ENCODE measurements at places on chromosomes 2 and 18. TPM values are rescaled to one million over a fixed set of nuclear protein-coding genes. Genes with fewer than 3 reads are reported as not detected.
A peak's percentile ranks its signal among the peaks of the same experiment; 100 is the strongest.

DNA sequence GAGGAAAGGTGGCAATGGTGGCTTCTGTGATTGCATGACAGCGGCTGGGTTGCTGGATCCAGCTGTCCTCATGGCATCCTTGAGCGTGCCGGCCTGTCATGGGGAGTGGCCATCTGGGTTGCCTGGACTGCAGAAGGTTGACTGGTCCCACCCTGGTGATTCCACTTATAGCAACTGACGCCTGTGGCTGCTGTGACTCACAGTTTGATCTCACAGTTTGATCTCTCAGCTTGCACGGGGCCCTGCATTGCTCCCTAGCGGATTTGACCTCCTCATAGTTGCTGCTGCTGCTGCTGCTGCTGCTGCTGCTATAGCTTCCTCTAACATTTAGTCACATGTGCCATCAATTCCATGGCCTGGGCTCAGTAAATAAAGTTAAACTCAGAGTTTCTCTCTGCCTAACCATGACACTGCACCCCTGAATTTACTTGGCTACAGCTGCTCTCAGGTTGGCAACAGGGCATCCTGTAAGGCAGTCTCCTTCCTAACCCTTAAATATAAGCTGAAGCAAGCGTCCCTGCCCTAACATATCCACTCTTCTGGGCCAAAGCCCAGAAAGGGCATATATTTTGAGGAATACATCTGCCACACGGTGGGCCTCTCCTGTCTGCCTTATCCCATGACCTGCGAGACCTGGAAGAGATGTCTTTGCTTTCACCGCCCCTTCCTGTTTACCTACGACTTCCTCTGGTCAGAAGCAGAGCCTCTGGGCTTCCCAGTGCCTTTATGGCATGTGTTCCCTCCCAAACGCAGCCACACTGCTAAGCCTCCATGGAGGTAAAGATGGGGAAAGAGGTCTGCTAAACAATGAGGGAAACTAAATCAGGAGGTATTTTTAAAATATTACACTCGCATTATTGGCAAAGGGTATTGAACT, 37.8 kb upstream of the CCDC150 start:
- no peaks in the 10 kb centered on the region for H3K36me3 ChIP-seq
- H3K27me3 ChIP-seq, result no peaks in the 10 kb centered on the region
- no peak overlapping the region for H3K27ac ChIP-seq
- no peak overlapping the region for H3K4me3 ChIP-seq
- H3K4me1 ChIP-seq, result no peaks in the 10 kb centered on the region

DNA sequence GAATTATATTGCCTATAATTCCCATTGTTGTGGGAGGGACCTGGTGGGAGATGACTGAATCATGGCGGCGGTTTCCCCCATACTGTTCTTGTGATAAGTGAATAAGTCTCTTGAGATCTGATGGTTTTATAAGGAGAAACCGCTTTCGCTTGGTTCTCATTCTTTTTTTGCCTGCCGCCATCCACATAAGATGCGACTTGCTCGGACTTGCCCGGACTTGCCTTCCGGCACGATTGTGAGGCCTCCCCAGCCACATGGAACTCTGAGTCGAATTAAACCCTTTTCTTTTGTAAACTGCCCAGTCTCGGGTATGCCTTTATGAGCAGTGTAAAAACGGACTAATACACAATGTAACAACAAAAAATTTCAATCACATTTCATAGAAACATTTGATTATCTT, 115.8 kb downstream of the C2orf74 start:
- H3K4me3 ChIP-seq, result no peak overlapping the region
- H3K27ac ChIP-seq, result no peak overlapping the region
- DNase-seq, result no peak
- H3K36me3 ChIP-seq, result peaks cover 34% of the 10 kb centered on the region
- H3K4me1 ChIP-seq, result no peaks in the 10 kb centered on the region

DNA sequence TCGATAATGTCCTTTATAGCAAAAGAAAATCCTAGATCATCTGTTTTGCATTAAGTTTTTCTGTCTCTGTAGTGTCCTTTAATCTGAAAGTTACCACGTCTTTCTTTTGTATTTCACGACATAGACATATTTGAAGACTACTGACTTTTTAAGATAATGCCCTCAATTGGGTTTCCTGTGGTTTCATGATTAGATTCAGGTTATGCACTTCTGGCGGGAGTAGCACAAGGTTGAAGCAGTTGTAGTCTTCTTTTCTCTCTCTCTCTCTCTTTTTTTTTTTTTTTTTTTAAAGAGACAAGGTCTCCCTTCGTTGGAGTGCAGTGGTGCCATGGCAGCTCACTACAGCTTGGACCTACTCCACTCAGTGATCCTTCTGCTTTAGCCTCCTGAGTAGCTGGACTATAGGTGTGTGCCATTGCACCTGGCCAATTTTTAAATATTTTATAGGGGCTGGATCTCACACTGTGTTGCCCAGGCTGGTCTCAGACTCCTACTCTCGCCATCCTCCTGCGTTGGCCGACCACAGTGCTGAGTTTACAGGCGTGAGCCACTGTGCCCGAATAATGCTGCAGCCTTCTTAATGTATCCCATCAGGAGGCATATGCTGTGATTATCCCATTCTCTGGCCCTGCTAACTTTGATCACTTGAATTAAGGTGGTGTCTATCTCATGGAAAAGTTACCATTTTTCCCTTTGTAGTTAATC, 3.9 kb downstream of the INPP4A start:
- H3K36me3 ChIP-seq, result no peaks in the 10 kb centered on the region
- H3K4me3 ChIP-seq, result no peak overlapping the region
- H3K27me3 ChIP-seq, result no peaks in the 10 kb centered on the region

- H3K4me3 ChIP-seq, result no peak overlapping the region
- H3K27me3 ChIP-seq, result no peaks in the 10 kb centered on the region
- H3K36me3 ChIP-seq, result no peaks in the 10 kb centered on the region
- H3K4me1 ChIP-seq, result no peaks in the 10 kb centered on the region
- DNase-seq, result no peak
- H3K27ac ChIP-seq, result no peak overlapping the region
Measured at GRCh38 chr18:68299906-68300305, 415.0 kb downstream of the TMX3 start.

GRCh38 chr2:231463698-231464575, at the start of gene NCL:
NCL (minus strand) TSS chr2:231464484; CDS start chr2:231464353, 131 bp downstream.
- H3K4me1 ChIP-seq, result peaks cover 12% of the 10 kb centered on the region
- H3K27ac ChIP-seq, result peak within 1 kb of the TSS; percentile 99
- peak; percentile 87 for DNase-seq
- no peaks in the 10 kb centered on the region for H3K27me3 ChIP-seq
- peak within 1 kb of the TSS; percentile 85 for H3K4me3 ChIP-seq
- peaks cover 42% of the 10 kb centered on the region for H3K36me3 ChIP-seq

GRCh38 chr18:59101830-59102414, 37.8 kb upstream of the SEC11C start:
- peaks cover 18% of the 10 kb centered on the region for H3K27me3 ChIP-seq
- no peak overlapping the region for H3K27ac ChIP-seq
- no peak overlapping the region for H3K4me3 ChIP-seq

GRCh38 chr18:5543773-5544389, at the start of gene EPB41L3:
EPB41L3 (minus strand) TSS chr18:5543997; CDS start chr18:5489183, 54,814 bp downstream.
- no peaks in the 10 kb centered on the region for H3K27me3 ChIP-seq
- no peaks in the 10 kb centered on the region for H3K36me3 ChIP-seq
- DNase-seq, result peak; percentile 83

GRCh38 chr2:59184276-59185020, 943.3 kb upstream of the FANCL start:
- no peak for DNase-seq
- no peak overlapping the region for H3K4me3 ChIP-seq
- H3K27me3 ChIP-seq, result no peaks in the 10 kb centered on the region
- H3K27ac ChIP-seq, result no peak overlapping the region

GRCh38 chr2:201924453-201924852, 109.2 kb upstream of the FZD7 start:
- H3K27ac ChIP-seq, result no peak overlapping the region
- DNase-seq, result no peak
- no peak overlapping the region for H3K4me3 ChIP-seq
- no peaks in the 10 kb centered on the region for H3K36me3 ChIP-seq

- no peak for DNase-seq
- H3K4me3 ChIP-seq, result no peak overlapping the region
- H3K4me1 ChIP-seq, result no peaks in the 10 kb centered on the region
- H3K36me3 ChIP-seq, result no peaks in the 10 kb centered on the region
- H3K27ac ChIP-seq, result no peak overlapping the region
Measured at GRCh38 chr2:175432021-175432420, 250.5 kb upstream of the ATP5MC3 start.

DNA sequence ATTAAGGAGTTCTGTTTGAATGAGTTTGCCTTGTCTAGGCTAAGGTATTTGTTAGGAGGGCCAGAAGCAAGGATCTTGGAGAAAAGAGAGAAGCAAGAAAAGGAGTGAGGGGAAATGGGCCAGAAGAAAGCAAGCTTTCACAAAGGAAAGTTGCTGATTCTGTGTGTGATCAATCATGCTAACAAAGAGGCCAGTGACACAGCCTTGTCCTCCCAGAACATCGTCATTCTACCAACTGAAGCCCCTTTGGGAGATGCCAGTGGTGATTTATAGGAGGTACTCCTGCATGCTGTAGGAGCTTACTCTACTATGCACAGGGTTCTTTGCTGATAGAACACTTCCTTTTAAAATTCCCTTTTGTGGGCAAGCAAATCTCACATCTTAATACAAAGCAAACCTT, 449.2 kb upstream of the SPRED2 start:
- no peaks in the 10 kb centered on the region for H3K4me1 ChIP-seq
- no peaks in the 10 kb centered on the region for H3K36me3 ChIP-seq
- H3K27me3 ChIP-seq, result no peaks in the 10 kb centered on the region
- no peak overlapping the region for H3K4me3 ChIP-seq

- H3K27ac ChIP-seq, result peak overlapping the region; percentile 40
- peaks cover 35% of the 10 kb centered on the region for H3K27me3 ChIP-seq
- peak; percentile 75 for DNase-seq
- no peak overlapping the region for H3K4me3 ChIP-seq
- H3K4me1 ChIP-seq, result peaks cover 42% of the 10 kb centered on the region
Measured at GRCh38 chr2:86787736-86788135, 3.0 kb downstream of the CD8A start.

DNA sequence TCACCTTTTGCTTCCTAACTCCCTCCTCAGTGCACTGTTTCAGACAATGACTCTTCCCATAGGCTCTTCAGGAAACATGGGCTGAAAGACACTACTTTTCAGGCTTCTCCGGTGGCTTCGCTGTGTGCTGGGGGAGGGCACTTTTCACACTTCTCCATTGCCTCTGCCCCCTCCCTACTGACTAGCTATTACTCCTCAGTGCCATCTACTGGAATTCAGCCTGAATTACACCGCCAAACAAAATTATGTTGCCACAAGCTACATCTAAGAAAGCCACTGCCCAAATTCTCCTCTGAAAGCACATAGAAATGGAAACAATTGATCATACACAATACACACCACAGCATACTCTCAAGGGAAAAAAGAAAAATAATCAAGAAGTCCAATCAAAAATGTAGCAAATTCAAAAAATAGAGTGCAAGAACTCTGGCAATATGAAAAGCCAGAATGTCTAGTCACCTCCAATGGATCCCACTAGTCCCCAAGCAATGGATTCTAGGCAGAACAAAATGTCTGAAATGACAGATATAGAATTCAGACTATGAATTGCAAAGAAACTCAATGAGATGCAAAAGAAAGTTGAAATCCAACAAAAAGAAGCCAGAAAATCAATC, 1139.4 kb upstream of the GYPC start:
- H3K27ac ChIP-seq, result no peak overlapping the region
- no peaks in the 10 kb centered on the region for H3K36me3 ChIP-seq
- DNase-seq, result no peak
- no peak overlapping the region for H3K4me3 ChIP-seq
- H3K27me3 ChIP-seq, result no peaks in the 10 kb centered on the region
- H3K4me1 ChIP-seq, result no peaks in the 10 kb centered on the region

GRCh38 chr2:69046221-69046662, 33.3 kb downstream of the ANTXR1 start:
- no peaks in the 10 kb centered on the region for H3K27me3 ChIP-seq
- H3K36me3 ChIP-seq, result peaks cover 12% of the 10 kb centered on the region
- DNase-seq, result no peak
- no peaks in the 10 kb centered on the region for H3K4me1 ChIP-seq
- H3K27ac ChIP-seq, result no peak overlapping the region

- DNase-seq, result no peak
- H3K27me3 ChIP-seq, result no peaks in the 10 kb centered on the region
- H3K4me1 ChIP-seq, result no peaks in the 10 kb centered on the region
- H3K27ac ChIP-seq, result no peak overlapping the region
- H3K4me3 ChIP-seq, result no peak overlapping the region
Measured at GRCh38 chr2:222637067-222637466, 18.8 kb downstream of the FARSB start.

DNA sequence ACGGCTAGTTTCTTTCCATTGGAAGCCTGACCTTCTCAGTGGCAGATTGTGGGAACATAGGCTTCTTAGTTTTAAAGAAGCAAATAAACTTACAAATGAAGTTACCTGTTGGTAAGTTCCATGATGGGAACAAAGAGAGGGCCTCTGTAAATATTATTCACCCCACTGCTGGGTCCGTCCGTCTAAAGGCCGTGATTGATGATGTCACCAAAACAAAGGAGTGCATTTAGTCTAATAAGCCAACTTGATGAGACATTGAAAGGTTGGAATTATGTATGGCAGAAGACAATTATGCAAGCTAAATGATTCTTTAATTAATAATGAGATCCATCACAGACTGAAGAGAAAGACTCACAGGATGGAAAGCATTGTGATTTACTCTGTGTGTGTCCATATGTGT, 1091.9 kb upstream of the FANCL start:
- H3K4me3 ChIP-seq, result no peak overlapping the region
- H3K4me1 ChIP-seq, result no peaks in the 10 kb centered on the region
- DNase-seq, result no peak
- no peaks in the 10 kb centered on the region for H3K36me3 ChIP-seq
- H3K27ac ChIP-seq, result no peak overlapping the region
- no peaks in the 10 kb centered on the region for H3K27me3 ChIP-seq

DNA sequence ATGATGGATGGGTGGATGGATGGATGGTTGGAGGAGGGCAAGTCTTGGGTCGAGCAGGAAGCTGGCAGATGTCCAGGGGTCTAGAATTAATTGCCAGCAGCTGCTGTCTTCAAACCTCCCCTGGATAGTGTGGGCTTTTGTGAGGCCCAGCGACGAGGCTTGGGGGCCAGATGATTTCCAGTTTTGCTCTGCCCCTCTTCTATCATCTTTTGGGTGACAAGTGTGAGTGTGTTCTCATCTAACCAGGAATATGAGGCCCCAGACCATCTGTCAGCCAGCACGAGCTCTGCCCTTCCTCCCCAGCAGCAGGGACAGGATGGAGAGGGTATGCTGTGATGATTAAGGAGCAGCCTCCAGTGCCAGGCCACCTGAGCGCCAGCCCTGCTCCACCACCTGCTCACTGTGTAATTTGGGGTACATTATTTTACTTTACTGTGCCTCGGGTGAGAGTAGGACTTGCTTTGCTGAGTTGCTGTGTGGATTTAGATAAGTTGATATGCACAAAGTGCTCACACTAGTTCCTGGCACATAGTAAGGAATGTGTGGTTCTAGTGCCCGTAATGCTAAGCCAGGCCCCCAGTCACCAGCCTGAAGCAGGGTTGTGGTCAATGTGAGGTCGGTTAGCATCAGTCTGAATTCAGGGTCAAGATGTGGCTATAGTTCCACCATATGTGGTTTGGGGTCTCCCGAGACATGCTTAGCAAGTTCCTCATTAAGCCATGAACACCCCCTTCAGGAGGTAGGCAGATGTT, 251.1 kb downstream of the CYP26B1 start:
- H3K4me3 ChIP-seq, result no peak overlapping the region
- peak; percentile 33 for DNase-seq
- no peaks in the 10 kb centered on the region for H3K36me3 ChIP-seq
- no peaks in the 10 kb centered on the region for H3K4me1 ChIP-seq
- no peaks in the 10 kb centered on the region for H3K27me3 ChIP-seq

Gene GALNT13
- total RNA-seq, result 2.2 TPM

Gene HOXD8
- total RNA-seq, result 15.3 TPM

Gene PARD3B
- total RNA-seq, result 20.4 TPM

Gene AMER3
- total RNA-seq, result 0.83 TPM

Gene TUBA3E
- total RNA-seq, result not detected

Gene EPAS1
- 225 TPM for total RNA-seq

Gene MBOAT2
- 3.2 TPM for total RNA-seq

Gene IMP4
- 98.1 TPM for total RNA-seq

Gene TLX2
- 3.8 TPM for total RNA-seq

Gene FAM110C
- 8.4 TPM for total RNA-seq

Data from adrenal gland (tissue), 19 donors.